Dorsolateral prefrontal cortex (tissue), 122 donors: ENCODE measurements at places on chromosomes 5 and 9.
A peak's percentile ranks its signal among the peaks of the same experiment; 100 is the strongest.

- no peak for DNase-seq
These were observed 72.5 kb upstream of the RXRA start for GRCh38 chr9:134253606-134254205.

DNA sequence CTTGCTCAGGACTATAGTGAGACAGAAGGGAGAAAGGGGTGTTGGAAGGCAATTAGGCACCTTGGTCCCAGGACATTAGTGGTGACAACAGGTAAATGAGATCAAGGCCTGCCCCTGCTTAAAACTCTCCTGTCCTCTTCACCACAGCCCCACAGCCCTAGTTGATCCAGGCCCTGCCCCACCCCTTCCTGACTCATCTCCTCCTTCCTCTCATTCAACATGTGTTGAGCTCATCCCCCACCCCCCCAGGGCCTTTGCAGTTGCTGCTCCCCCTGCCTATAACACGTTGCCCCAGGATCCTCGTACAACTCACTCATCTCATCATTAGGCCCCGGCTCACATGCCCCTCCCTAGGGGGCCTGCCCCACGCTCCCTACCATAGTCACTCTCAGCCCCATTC lies 66.8 kb downstream of the TSPAN17 start:
- no peak for DNase-seq

- no peak for DNase-seq
These were observed 7.0 kb upstream of the SCGB3A1 start for GRCh38 chr5:180598316-180598701.

- no peak for DNase-seq
These were observed 24.1 kb upstream of the PTGS1 start for GRCh38 chr9:122346478-122347347.

DNA sequence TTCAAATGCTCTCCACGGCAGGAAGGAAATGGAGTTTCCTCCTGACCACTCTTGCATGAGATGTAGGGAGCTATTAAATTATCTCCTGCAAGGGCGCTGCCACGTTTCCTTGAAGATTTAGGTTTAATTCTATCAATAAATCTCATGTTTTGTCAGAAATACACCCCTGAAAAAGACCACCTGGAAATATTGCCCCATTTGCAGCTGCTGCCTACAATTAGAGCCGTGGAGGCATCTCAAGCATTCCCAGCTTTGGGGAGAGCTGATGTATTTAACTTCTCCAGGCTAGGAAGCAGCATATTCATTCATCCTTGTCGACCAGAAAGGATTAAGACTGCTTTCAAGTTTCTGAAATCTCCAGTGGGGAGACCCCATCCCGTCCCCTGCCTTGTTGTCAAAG lies 40.5 kb downstream of the CCNJL start:
- no peak for DNase-seq

DNA sequence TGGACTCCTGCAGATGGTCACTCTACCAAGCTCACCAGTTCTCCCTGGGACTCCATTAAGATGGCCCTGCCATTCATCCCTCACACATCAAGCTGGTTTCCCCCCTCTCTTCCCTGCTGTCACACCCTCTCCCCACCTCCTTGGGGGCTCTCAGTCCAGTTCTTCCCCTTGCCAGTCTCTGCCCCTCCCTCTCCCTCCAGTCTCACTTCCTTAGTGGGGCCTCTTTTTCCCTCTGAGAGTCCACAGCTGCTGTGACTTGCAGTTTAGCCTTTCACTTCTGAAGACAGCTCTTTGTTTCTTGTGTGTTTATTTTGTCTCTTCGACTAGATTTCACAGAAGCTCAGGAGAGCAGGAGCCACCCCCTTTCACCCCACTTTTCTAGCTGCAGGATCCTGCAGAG lies 10.5 kb downstream of the DOCK2 start:
- DNase-seq, result no peak

DNA sequence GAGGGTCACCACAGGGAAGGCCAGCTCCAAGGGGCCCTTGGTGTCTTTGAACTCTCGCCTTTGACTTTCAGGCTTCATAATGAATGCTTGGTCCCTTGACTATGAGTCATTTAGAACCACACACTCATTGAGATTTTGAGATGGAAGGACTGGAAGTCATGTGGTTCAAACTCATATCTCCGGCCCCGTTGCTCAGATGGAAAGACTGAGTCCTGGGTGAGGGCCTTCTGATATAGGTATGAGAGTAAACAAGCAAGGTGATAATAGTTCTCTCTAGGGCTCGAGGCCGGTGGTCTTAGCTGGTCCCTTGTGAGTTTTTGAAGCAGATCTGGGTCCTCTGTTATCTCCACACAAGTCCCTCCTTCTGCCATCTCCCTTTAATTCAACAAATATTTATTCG lies 210.6 kb downstream of the PAX5 start:
- no peak for DNase-seq

DNA sequence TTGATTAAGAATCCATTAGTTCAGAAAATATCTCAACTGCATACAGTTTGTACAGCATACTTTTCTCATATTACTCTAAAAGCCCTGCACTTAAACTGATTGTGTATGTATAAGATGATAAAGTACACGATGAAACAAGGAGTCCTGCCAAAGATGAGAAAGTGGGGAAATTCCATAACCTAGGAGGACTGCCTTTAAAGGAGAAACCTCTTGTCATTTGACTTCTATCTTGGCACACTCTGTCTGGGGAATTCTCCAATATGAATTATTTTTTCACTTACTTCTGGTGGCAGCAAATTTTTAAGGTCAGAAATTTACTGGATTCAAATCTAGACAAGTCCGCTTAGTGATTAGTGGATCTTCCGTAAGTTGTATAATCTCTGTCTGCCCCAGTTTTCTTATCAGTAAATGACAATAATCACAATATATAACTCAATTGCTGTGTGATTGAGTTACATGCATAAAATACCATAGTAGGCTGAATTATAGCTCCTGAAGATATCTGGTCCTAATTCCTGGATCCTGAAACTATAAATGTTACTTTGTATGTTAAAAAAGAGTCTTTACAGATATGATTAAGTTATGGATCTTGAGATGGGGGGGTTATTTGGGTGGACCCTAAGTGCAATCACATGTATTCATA lies 17.0 kb upstream of the ISOC1 start:
- DNase-seq, result no peak

- DNase-seq, result no peak
These were observed 29.6 kb downstream of the CAPSL start for GRCh38 chr5:35908814-35909213.

- peak; percentile 57 for DNase-seq
These were observed 128.1 kb downstream of the ACTL7B start for GRCh38 chr9:108727580-108728111.

DNA sequence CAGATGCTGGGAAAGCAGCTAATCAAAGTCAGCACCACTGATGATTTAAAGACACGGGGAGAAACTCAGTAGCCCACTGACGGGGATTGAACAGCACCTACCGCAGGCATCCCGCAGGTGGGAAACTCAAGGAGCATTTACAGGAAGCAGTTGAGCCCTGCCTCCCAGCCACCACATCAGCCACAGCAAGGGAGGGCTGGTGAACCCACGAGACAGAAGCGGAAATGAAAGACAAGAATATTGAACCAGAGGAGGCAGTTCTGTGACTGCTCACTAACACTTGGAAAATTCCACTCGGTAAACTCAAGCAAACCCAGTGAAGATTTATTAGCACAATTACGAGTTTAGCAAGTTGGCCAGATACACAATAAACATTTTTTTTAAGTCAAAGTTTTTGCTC lies 10.6 kb upstream of the FAM163B start:
- DNase-seq, result no peak

DNA sequence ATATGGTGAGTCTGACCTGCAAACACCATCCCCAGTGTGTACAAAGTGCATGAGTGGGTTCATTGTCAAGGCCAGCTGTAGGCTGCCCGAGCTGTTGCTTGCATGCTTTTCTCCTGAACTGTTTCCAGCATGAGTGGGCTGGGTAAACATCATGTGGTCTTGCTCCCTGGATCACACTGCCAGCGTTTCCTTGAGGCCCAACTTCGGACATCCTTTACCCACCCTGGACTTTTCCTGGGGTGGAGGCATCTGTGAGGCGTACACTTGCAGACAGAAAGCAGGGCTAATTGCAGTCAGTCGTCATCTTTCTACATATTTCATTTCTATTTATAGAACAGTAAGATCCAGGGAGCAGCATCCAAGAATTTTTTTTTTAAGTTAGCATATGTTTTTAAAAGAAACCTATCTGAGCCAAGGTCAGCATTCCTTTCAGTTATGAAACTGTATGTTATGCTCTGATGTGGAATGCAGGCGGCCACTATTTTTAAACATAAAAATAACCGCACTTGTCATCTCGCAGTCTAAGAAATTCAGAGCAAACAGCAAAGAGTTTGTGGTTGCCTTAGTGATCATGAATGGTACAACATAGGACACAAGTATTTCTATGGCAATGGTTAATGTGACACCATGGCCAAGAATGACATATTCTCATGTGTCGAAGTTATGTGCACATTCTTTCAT lies 106.5 kb upstream of the DMRT1 start:
- no peak for DNase-seq

GRCh38 chr5:96714450-96714849 lies 52.3 kb downstream of the CAST start:
- DNase-seq, result no peak

- DNase-seq, result no peak
These were observed 209.4 kb downstream of the NFIB start for GRCh38 chr9:14104496-14104895.

DNA sequence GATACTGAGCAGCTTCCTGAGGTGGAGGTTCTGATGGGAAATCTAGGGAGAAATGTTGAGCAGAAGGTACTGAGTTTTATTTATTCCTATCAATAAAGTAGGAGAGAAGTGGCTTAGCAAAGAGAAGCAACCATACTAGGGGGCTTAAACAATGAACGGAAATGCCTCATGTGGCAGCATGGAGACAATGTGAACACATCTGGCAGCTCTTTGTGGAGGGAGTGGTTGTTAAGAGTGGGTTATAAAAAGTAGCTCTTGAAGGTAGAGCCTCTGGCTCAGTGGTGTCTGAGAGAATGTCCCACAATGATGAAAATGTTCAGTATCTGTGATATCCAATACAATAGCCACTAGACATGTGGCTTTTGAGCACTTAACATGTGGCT lies 52.7 kb upstream of the EQTN start:
- DNase-seq, result no peak

DNA sequence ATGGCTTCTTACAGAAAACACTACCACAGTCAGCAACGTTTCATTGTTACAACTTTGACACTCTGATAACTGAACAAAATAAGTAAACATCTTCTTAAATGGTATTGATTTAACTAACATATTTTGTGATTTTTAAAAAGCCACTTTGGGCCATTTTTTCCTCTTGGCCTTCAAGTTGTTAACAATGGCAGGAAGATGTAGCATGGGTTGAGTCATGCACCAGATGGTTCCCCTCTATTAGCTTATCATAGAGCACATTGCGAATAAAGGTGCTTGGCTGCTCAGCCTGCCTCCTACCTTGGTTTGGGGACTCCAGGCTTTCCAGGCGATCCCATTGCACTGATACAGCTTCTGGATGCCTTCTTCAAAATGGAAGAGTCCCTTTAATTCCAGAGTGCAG lies 24.1 kb upstream of the CER1 start:
- no peak for DNase-seq

DNA sequence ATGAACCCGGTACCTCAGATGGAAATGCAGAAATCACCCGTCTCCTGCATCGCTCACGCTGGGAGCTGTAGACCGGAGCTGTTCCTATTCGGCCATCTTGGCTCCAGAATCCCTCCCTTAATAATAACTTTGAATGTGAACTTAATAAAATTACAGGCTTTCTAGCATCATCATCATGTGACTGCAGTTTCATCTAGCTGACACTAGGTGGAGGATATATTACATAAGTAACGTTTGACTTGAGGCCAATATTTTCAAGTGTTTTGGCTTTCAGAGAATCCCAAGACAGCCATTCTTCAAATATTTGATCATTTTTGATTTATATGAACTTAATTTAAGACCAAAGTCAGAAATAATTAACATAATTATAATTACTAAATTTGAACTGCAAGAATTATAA lies 474.9 kb upstream of the CDH10 start:
- DNase-seq, result no peak

- no peak for DNase-seq
These were observed 3.3 kb downstream of the PPIC start for GRCh38 chr5:123033157-123033671.

DNA sequence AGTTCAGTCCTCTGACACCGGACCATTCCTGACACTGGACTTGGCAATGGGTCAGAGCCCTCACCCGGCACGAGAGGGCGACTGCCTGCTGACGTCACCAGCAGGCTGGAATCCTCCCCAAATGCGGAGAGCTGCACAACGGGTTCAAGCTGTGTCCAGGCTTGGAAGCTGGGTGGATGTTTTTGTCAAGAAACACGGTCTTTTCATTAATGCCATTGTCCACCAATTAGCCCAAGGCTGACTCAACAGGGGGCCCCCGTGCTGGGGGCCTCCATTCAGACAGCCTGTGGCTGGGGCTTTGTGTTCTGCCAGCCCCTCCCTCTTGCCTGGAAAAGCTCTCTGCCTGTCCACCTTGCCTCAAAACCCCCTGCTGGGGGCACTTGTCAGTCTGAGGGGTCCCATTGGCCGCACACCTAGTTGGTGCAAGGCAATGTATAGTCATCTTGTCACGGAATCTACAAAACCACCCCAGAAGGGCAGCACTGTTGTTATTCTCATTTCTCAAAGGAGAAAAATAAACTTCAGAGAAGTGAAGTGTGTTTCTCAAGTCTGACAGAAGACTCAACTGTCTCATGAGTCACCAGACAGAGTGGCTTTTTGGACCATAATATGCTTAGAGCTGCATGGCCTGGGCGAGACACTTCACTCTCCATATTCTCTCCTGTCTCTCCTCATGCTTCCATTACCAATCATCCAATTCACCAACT lies 24.6 kb downstream of the NDUFA8 start:
- no peak for DNase-seq

DNA sequence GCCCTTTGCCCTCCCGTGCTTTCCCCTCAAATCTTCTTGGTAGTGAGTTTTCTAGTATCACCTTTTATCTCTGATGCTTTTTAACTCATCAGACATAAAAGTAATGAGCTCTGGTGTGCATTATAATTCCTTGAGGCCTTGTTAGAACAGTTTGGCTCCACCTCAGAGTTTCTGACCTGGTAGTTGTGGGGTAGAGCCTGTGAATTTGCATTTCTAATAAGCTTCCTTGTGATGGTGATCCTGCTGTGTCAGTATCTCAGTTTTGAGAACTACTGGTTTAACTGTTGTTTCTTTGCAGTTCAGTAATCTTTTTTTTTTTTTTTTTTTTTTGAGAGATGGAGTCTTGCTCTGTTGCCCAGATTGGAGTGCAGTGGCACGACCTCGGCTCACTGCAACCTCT lies 31.1 kb downstream of the UBE2D2 start:
- no peak for DNase-seq

DNA sequence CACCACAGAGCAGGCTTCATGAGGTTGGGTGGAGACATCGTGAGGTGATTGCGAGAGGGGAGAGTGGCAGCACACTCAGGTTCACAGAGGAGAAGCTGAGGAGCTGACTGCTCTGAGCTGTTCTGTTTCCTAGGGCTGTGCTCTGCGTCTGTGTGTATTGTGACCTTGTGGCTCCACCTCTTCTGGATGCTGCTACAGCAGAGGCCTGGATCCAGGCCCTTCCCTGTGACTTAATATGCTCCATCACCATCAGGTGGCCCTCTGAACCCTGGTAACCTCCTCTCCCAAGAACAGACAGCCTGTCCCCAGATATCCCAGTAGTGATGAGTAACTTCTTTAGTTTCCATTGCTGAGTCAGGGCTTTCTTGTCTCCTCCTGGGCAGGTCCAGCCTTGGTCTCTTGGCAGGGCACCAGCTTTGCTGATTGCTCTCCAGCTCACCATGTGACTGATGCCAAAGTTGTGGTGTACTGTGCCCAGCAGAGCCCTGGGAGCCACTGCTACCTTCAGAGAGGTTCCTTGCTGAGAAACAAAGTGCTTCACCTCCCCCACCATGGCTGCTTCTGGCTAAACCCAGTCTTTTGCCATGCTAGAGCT lies 212.8 kb upstream of the CHD1 start:
- DNase-seq, result no peak

GRCh38 chr5:130035388-130035787 lies 131.1 kb downstream of the CHSY3 start:
- no peak for DNase-seq
